ENCODE measurements at places on chromosomes 16 and 17. TPM values are rescaled to one million over a fixed set of nuclear protein-coding genes. Genes with fewer than 3 reads are reported as not detected.

GRCh38 chr17:60372790-60373483, 19.0 kb downstream of the USP32 start:
- no peaks in the 10 kb centered on the region for H3K27me3 ChIP-seq
- H3K4me1 ChIP-seq = no peaks in the 10 kb centered on the region
- H3K27ac ChIP-seq = no peak overlapping the region
- H3K36me3 ChIP-seq = no peaks in the 10 kb centered on the region

GRCh38 chr16:8892101-8892575, 10.0 kb downstream of the LITAFD start:
- no peak for DNase-seq
- peak overlapping the region; percentile 12 for H3K27ac ChIP-seq
- no peaks in the 10 kb centered on the region for H3K4me1 ChIP-seq
- H3K4me3 ChIP-seq = no peak overlapping the region
- H3K36me3 ChIP-seq = peaks cover 60% of the 10 kb centered on the region

- H3K27me3 ChIP-seq = no peaks in the 10 kb centered on the region
- no peaks in the 10 kb centered on the region for H3K4me1 ChIP-seq
- DNase-seq = no peak
Observed at GRCh38 chr16:84941921-84942320, 69.4 kb downstream of the ZDHHC7 start.

- H3K4me1 ChIP-seq = peaks cover 38% of the 10 kb centered on the region
- no peaks in the 10 kb centered on the region for H3K27me3 ChIP-seq
- H3K27ac ChIP-seq = no peak overlapping the region
- no peaks in the 10 kb centered on the region for H3K36me3 ChIP-seq
- no peak for DNase-seq
Observed at GRCh38 chr16:1082266-1082951, 9.9 kb downstream of the SSTR5 start.

GRCh38 chr17:57569021-57569420, 176.1 kb downstream of the CCDC182 start:
- DNase-seq = no peak
- peaks cover 32% of the 10 kb centered on the region for H3K4me1 ChIP-seq
- H3K36me3 ChIP-seq = no peaks in the 10 kb centered on the region
- H3K27me3 ChIP-seq = no peaks in the 10 kb centered on the region
- H3K4me3 ChIP-seq = no peak overlapping the region
- H3K27ac ChIP-seq = no peak overlapping the region

- H3K36me3 ChIP-seq = no peaks in the 10 kb centered on the region
- H3K27me3 ChIP-seq = no peaks in the 10 kb centered on the region
- no peak overlapping the region for H3K27ac ChIP-seq
- H3K4me1 ChIP-seq = no peaks in the 10 kb centered on the region
- no peak overlapping the region for H3K4me3 ChIP-seq
Observed at GRCh38 chr17:35889241-35889640, 9.1 kb upstream of the CCL5 start.

GRCh38 chr16:4298761-4299522, 16.9 kb upstream of the GLIS2 start:
- DNase-seq = peak; percentile 92
- H3K4me1 ChIP-seq = peaks cover 16% of the 10 kb centered on the region
- H3K27ac ChIP-seq = peak overlapping the region; percentile 61
- H3K27me3 ChIP-seq = no peaks in the 10 kb centered on the region
- H3K36me3 ChIP-seq = no peaks in the 10 kb centered on the region

DNA sequence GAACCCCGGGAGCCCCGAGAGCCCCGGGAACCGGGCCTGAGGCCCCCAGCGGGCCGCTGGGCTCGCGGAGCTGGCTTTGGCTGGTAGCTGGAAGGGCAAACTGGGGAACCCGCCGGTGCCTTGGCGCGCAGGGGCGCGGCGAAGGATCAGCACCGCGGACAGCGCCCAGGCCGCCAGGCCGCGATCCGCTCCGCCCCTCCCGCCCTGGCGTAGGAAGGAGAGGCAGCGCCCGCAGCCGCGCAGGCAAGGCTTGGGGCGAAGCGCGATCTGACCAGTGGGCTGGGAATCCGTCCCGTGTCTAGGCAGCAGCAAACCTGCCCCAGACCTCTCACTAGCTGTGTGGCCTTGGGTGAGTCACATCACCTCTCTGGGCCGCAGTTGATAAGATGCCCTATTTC, 331 bp upstream of the CCDC92B start:
- peaks cover 2% of the 10 kb centered on the region for H3K27me3 ChIP-seq
- H3K4me1 ChIP-seq = no peaks in the 10 kb centered on the region
- H3K27ac ChIP-seq = no peak overlapping the region
- no peaks in the 10 kb centered on the region for H3K36me3 ChIP-seq
- peak overlapping the region; percentile 11 for H3K4me3 ChIP-seq

GRCh38 chr16:85395913-85396878, 216.9 kb upstream of the GSE1 start:
- no peaks in the 10 kb centered on the region for H3K27me3 ChIP-seq
- DNase-seq = peak; percentile 65
- peak overlapping the region; percentile 77 for H3K27ac ChIP-seq

DNA sequence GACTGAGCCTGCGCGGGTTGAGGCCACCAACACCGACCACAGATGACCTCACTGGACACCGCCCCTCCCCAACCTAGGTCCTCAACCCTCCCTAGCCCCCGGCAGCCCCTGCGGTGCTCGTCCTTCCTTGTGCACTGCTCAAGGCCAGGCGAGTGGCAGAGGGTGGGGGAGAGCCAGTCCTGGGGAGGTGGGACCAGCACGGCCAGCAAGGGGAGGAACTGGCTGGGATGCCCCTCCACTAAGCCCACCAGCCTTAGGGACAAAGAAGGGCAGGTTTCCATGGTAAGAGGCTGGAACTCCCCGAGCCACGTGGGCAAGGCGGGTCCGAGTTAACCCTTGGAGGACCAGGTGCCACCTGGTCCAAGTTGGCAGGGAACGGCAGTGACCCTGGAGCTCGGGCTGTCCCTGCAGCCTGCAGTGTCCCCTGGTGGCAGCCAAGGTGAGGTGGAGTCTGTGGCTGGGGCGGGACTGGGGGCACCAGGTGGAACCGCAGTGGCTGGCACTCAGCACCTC, 9.2 kb downstream of the FSCN2 start:
- DNase-seq = no peak
- no peaks in the 10 kb centered on the region for H3K4me1 ChIP-seq
- H3K36me3 ChIP-seq = peaks cover 2% of the 10 kb centered on the region
- no peaks in the 10 kb centered on the region for H3K27me3 ChIP-seq
- H3K27ac ChIP-seq = no peak overlapping the region

DNA sequence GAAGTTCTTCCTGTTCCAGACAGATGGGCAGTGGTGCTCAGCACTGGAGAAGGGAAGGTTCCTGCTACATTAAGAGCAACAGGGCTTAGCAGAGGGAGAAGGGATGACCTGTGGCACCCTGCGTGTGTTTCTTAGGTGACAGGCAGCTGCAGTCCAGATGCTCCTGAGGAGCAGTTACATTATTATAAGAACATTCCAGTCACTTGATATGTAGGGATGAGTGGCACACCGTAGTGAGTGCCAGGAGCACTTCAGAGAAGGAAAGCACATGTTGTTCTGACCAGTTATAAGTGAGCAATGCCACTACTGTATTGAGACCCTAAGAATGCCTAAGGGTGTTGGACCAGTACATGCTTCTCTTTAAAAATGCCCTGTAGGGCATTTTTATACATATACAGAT, 39.9 kb upstream of the MRC2 start:
- DNase-seq = no peak
- no peaks in the 10 kb centered on the region for H3K27me3 ChIP-seq
- no peak overlapping the region for H3K4me3 ChIP-seq

GRCh38 chr17:29504711-29505110, 62.1 kb downstream of the ABHD15 start:
- H3K27ac ChIP-seq = no peak overlapping the region
- H3K36me3 ChIP-seq = peaks cover 41% of the 10 kb centered on the region
- no peak overlapping the region for H3K4me3 ChIP-seq

GRCh38 chr16:81746566-81746965, 32.5 kb upstream of the PLCG2 start:
- DNase-seq = no peak
- H3K4me3 ChIP-seq = peak overlapping the region; percentile 58
- H3K27me3 ChIP-seq = no peaks in the 10 kb centered on the region
- H3K27ac ChIP-seq = no peak overlapping the region
- no peaks in the 10 kb centered on the region for H3K36me3 ChIP-seq
- H3K4me1 ChIP-seq = peaks cover 4% of the 10 kb centered on the region

- no peak for DNase-seq
- no peak overlapping the region for H3K4me3 ChIP-seq
- H3K36me3 ChIP-seq = peaks cover 3% of the 10 kb centered on the region
- H3K4me1 ChIP-seq = peaks cover 7% of the 10 kb centered on the region
- H3K27me3 ChIP-seq = no peaks in the 10 kb centered on the region
Observed at GRCh38 chr17:60627124-60627523, 27.1 kb downstream of the PPM1D start.

- H3K4me3 ChIP-seq = no peak overlapping the region
- no peaks in the 10 kb centered on the region for H3K4me1 ChIP-seq
- H3K27me3 ChIP-seq = no peaks in the 10 kb centered on the region
- H3K36me3 ChIP-seq = peaks cover 42% of the 10 kb centered on the region
Observed at GRCh38 chr16:3754081-3754703, 36.9 kb upstream of the TRAP1 start.

GRCh38 chr17:70327723-70328122, 158.4 kb downstream of the KCNJ2 start:
- H3K27me3 ChIP-seq = no peaks in the 10 kb centered on the region
- no peak overlapping the region for H3K27ac ChIP-seq
- DNase-seq = no peak
- no peaks in the 10 kb centered on the region for H3K36me3 ChIP-seq

GRCh38 chr17:17739388-17740066, 58.3 kb downstream of the RAI1 start:
- H3K36me3 ChIP-seq = no peaks in the 10 kb centered on the region
- no peaks in the 10 kb centered on the region for H3K27me3 ChIP-seq
- H3K27ac ChIP-seq = no peak overlapping the region

GRCh38 chr17:43900183-43900857, 7.0 kb downstream of the MPP2 start:
- H3K4me3 ChIP-seq = peak overlapping the region; percentile 63
- peaks cover 7% of the 10 kb centered on the region for H3K4me1 ChIP-seq
- H3K27me3 ChIP-seq = no peaks in the 10 kb centered on the region

DNA sequence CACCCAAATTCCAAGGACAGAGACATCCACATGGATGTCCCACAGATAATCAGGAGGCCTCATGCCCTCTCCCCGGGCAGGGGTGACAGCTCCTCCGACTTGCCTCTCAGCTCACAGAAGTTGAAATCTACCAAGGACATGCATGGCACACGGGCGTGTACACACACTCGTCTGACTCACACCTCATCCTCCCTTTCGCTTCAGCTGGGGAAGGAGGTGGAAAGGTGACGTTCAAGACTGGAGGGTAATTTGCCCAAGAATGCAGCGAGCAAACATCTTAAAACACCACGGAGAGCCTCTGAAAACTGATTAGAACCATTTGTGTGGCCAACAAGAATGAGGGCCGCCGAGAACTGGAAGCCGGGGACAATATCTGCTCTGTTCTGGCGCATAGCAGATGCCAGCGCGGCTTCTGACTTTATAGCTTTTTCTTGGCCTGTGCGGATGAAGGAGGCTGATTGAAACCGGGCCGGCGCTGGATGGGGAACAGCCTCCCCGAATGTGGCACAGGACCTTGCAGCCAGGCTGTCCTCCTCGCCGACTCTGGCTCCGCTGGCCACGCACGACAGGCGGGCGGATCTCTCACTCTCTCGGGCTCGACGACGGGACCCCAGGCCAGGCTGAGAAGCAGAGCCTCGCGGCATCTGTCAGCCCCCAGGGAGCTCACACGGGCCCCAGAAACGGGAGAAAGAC, 100.9 kb downstream of the C16orf95 start:
- no peaks in the 10 kb centered on the region for H3K36me3 ChIP-seq
- H3K27ac ChIP-seq = peak overlapping the region; percentile 78
- H3K4me3 ChIP-seq = no peak overlapping the region
- no peak for DNase-seq
- H3K27me3 ChIP-seq = no peaks in the 10 kb centered on the region

- H3K4me3 ChIP-seq = peak within 1 kb of the TSS; percentile 54
- DNase-seq = no peak
- no peaks in the 10 kb centered on the region for H3K36me3 ChIP-seq
- no peak within 1 kb of the TSS for H3K27ac ChIP-seq
- H3K27me3 ChIP-seq = peaks cover 47% of the 10 kb centered on the region
- peaks cover 23% of the 10 kb centered on the region for H3K4me1 ChIP-seq
Observed at GRCh38 chr17:39607851-39608130, at the start of gene NEUROD2. Gene NEUROD2 (minus strand): TSS chr17:39607920. CDS start chr17:39606599, 1,321 bp downstream.

DNA sequence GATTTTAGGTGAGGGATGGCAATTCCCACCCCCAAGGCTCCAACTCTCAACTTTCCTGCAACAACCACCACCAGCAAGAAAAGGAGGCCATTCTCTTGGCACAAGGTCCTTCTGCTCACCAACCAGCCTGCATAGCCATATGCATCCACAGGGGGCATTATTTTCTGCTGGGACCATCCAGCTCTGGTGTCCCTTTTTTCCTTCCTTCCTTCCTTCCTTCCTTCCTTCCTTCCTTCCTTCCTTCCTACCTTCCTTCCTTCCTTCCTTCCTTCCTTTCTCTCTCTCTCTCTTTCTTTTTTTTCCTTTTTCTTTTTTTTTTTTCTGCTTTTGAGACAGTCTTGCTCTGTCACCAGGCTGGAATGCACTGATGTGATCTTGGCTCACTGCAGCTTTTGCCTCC, 21.1 kb upstream of the COX10 start:
- no peaks in the 10 kb centered on the region for H3K27me3 ChIP-seq
- H3K4me3 ChIP-seq = no peak overlapping the region
- no peaks in the 10 kb centered on the region for H3K36me3 ChIP-seq
- H3K27ac ChIP-seq = no peak overlapping the region
- DNase-seq = no peak

DNA sequence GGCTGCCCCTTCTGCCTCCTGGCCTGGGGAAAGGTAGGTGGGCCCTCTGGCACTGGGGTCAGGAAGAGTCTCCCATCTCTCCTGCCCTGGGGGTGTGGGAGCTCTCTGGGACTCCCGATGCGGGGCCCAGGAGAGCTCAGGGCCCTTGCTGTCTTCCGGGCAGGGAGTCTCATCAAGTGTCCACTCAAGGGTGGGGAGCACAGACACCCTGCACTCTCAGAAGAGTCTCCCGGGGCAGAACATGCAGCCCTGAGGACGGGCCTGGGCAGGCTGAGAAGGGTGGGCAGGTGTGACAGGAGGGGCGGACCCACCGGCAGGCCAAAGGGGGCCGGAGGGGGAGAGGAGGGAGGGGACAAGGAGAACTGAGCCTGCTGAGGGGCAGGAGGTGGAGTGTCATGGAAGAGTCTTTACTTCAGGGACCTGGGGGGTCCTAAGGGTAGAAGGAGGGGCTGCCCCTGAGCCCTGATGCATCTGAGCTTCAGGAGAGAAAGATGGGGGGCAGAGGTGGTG, 8.4 kb upstream of the PKMYT1 start:
- H3K36me3 ChIP-seq = no peaks in the 10 kb centered on the region
- H3K27me3 ChIP-seq = no peaks in the 10 kb centered on the region
- DNase-seq = no peak
- peaks cover 3% of the 10 kb centered on the region for H3K4me1 ChIP-seq
- H3K4me3 ChIP-seq = no peak overlapping the region

- no peak overlapping the region for H3K27ac ChIP-seq
- no peaks in the 10 kb centered on the region for H3K36me3 ChIP-seq
- H3K4me1 ChIP-seq = no peaks in the 10 kb centered on the region
- no peak for DNase-seq
- H3K27me3 ChIP-seq = no peaks in the 10 kb centered on the region
Observed at GRCh38 chr16:81582655-81583441, 138.2 kb downstream of the CMIP start.

- H3K27ac ChIP-seq = no peak overlapping the region
- H3K4me3 ChIP-seq = no peak overlapping the region
- H3K27me3 ChIP-seq = no peaks in the 10 kb centered on the region
- no peaks in the 10 kb centered on the region for H3K36me3 ChIP-seq
Observed at GRCh38 chr17:79676796-79677195, 53.9 kb upstream of the ENPP7 start.

HOXB1 gene
- not detected for total RNA-seq

ZNF469 gene
- total RNA-seq = 3.0 TPM

UTS2R gene
- not detected for total RNA-seq

KRTAP4-6 gene
- not detected for total RNA-seq

JPT1 gene
- total RNA-seq = 23.0 TPM

CCL18 gene
- total RNA-seq = not detected

ITGAD gene
- total RNA-seq = not detected
